ENCODE measurements at places on chromosomes 6 and 20.

- no peak for DNase-seq
Observed at GRCh38 chr6:76861403-76861802, 601.9 kb downstream of the HTR1B start.

DNA sequence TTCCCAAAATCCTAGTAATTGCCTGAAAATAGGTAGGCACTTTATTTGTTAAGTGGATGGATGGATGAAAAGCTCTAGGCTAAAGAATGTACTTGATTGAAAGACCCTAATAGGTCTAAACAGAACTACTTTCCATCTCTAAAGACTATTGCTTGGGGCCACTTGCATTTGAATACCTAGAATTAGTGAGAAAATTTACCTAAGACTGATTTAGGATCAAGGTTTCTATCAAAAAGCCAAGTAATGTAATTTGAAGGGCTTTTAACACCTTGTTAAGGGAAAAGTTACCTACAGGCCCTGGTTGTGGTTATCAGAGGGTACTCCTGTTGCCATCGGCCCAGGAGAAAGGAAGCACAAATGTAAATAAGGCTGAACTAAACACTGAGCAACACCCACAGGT lies 580.7 kb downstream of the LMBRD1 start:
- no peak for DNase-seq

DNA sequence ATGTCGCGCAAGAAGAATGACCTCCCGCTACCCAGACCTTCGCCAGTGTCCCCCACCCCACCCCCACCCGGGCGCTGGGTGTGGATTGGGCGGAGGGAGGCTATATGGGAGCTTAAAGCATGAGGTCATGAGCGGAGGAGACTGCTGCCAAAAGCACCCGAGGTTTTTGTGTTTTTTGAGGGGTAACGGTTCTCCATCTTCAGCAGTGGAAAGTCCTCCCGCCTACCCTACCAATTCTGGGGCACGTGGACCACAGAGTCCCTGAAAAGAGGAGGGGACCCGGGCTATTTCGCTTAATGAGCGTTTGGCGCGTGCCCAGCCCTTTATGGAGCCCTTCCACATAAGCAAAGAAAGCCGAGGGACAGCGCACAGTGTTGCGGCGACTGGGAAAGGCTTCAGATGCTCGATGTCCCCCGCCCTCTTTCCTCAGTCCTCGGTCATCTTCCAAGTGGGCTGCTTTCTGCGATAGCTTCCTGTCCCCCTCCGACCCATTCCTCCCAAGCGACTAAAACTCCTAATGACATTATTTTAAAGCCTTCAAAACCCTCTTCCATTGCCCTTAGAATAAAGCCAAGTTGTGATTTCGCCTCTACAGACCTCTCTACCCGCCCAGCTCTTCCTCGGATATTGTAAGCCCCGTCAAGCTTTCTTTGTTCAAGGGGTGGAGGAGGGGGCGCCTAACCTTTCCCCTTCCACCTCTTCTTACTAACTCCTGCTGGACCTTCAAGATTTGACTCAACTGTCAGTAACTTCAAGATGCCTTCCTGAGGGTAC lies 2.1 kb upstream of the TRERF1 start:
- DNase-seq, result peak; percentile 83

- no peak for DNase-seq
Observed at GRCh38 chr6:104714796-104715195, 144.9 kb downstream of the HACE1 start.

GRCh38 chr6:148348778-148349177 lies 6.1 kb downstream of the SASH1 start:
- no peak for DNase-seq

GRCh38 chr6:131838051-131838450 lies 30.2 kb downstream of the ENPP1 start:
- no peak for DNase-seq

GRCh38 chr20:51659491-51660050 lies 108.6 kb downstream of the ATP9A start:
- DNase-seq, result no peak

DNA sequence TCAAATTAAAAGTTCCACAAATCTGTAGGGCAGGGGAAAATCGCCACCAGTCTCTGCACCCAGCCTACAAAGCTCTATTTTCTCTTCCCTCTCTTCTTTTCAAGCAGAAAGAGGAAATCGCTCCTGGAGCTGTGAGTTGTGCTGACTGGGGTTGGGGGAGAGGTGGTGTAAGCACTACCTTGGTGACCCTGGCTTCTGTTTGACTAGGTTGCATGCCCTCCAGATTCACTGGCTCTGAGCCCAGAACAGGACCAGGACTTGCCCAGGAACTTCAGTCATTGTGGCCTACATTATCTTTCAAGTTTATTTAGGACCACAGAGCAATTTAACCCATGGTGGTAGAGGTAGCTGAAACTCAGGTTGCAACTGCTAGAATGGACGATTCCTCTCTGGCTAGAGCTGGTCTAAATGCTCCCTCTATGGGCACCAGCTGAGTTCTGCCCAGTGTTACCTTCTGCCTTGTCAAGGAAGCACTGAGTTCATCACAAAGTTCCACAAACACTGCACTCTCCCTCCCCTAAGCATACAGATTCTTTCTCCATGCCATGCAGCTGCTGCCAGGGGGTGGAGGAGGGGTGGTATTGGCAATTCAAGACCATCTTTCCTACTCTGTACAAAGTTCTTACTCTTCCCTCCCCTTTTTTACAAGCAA lies 122.0 kb upstream of the BMP5 start:
- no peak for DNase-seq

DNA sequence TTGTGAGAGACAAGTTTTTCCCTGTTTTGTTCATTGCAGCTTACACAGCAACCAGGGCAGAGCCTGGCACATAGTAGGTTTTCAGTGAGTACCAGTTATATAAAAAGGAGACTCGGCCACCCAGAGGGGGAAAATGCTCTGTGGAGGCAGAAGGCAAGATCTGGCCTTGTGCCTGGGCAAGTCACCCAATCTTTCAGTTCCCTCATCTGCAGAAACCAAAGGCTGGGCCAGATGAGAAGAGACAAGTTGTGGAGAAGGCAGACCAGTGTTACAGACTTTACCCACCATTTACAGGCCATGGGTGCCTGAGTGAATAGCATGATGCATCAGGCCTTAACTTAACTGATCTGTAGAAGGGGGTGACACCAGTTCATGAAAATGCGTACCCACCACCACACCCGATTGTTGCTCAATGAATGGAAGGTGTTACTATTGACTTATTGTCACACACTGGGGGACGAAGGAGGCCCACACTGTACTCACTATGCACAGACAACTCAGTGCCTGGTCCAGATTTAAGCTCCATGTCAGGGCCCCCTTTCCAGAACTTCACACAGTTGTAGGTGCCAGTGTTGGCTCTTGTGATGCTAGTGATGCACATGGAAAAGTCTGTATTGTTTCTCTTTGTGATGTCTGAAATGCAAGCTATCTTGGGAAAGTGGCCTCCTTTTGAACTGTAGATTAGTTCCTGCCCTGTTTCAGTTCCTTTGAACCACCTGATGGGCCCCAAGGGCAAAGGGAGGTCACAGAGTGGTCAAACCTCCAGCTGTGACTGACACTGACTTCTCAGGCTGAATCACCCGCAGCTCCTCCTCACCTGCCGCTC lies 64.3 kb upstream of the SIRPG start:
- no peak for DNase-seq

GRCh38 chr6:39389484-39389767 lies 66.9 kb upstream of the KCNK16 start:
- DNase-seq, result no peak

DNA sequence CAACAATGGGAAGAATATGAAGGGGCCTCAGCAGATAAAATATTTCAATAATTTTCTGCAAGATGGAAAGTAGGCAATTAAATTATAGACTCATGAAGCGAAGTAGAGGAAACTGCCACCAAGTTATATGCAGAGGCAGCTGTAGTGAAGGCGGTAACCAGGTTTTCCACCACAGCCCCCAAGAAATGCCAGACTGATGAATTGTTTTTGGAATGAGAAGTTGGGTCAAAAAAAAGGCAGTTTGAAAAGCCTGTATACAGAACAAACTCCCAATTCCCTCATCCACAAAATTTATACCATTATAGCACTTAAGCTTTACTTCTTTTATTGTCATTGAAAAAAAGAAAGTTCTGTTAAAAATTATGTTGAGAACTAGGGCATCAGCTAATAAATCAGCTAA lies 45.3 kb downstream of the ELOVL4 start:
- DNase-seq, result no peak

GRCh38 chr6:117307655-117308054 lies 42.3 kb downstream of the VGLL2 start:
- no peak for DNase-seq

- DNase-seq, result no peak
Observed at GRCh38 chr6:110485491-110485890, 9.1 kb upstream of the SLC22A16 start.

DNA sequence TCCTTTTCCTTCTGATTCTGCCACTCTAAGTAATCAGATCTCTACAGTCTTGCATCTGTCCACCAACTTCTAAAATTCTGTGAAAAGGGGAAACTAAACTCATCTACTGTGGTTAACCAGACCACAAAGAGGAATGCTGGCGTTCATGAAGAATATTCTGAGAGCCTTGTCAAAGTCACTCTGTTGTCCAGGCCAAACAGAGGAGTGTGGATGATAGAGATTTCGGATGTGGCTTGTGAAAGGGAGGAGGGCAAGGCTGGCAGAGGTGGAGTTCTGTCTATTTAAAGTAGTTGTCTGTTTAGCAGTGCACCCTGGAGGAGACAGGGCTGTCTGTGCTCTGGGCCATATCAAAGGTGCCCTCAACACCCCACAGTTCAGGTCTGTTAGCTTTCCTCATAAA lies 33.9 kb downstream of the CCN2 start:
- DNase-seq, result no peak

GRCh38 chr6:154578004-154578559 lies 67.6 kb upstream of the CNKSR3 start:
- no peak for DNase-seq

DNA sequence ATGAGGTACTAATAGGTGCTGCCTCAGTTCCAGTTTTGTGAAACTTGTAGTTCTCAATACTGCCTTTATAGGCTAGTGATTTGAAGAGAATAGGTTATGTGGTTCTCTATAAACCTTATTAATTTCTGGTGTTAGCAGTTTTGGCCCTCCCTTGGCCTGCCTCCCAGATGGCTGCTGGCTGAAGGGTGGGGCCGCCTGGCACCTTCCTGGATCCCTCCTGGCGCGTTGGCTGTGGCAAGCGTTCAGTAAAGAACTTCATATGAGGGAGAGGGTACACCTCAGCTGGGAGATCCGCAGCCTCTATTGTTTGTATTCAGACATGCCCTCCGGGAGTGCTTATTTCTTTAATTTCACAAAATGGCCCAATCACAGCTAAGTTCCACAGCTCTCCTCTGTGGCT lies 51.9 kb downstream of the FAM120B start:
- no peak for DNase-seq

DNA sequence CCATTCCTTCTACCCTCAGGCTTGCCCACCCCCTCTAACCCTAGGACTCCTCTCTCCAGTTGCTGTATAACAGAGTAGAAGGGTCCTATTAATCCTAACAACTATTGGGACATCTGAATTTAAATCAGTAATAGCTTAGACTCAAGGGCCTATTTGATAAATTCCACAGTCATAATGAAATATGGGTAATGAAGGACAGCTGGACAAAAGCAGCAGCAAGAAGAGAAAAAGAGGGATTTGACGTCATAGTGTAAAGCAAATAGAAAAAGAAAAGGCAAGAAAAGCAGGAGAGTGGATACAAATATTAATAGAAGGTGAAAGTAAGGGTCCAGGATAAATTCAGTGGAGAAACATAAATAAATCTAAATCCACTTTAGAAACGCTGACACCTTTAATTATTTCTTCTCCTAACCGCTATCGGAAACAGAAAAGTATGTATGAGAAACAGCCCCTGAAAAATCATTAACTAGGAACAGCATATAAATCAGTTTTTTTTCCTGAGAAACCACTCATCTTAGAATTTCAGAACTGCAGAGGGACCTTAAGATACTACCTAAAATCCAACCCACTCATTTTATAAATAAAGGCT lies 12.8 kb downstream of the FKBP5 start:
- no peak for DNase-seq

- DNase-seq, result no peak
Observed at GRCh38 chr20:17844133-17844429, 124.5 kb downstream of the SNX5 start.

- DNase-seq, result no peak
Observed at GRCh38 chr6:37432590-37432915, 468 bp upstream of the CMTR1 start.

- DNase-seq, result no peak
Observed at GRCh38 chr6:134152767-134153485, 100.5 kb upstream of the SLC2A12 start.

- DNase-seq, result no peak
Observed at GRCh38 chr20:13264907-13265306, 43.8 kb downstream of the ISM1 start.

GRCh38 chr20:8909596-8909995 lies 159.3 kb upstream of the PLCB4 start:
- no peak for DNase-seq

GRCh38 chr6:166567813-166568212 lies 18.7 kb downstream of the RAMACL start:
- no peak for DNase-seq

DNA sequence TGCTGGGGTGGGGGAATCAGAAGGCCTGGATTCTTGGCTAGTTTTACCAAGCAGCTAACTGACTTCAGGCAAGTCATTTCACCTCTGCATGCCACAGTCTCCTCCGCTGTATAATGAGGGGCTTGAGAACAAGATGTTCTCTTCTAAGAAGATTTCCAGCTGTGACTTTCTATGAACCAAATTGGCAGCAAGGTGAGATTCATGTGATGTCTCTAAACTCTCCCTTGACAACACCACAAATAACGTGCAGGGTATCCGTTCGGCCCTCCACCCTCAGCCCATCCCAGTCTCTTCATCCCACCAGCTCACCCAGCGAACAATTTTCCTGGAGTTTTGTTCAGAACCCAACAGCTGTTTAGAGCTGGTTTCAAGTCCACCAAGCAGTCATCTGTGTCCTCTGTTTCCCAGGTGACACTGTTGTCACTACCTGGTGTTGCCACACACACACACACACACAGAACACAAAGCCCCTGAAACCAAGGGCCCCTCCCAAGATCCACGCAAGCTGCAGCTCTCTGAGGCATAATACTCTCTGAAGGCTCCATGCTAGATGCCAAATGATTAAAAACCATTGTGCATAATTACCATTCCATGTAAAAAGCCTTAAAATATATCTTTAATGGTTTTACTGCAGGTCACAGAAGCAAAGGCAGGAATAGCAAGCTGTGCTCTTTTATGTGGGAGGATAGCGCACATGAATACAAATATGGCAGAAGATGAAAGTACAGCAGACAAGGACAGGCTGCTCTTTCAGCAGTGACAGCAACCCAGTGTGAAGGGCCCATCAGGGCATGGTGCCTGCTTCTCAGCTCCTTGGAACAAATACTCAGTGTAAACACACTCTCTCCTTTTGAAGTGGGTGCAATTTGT lies 48.2 kb downstream of the ARHGAP18 start:
- no peak for DNase-seq

DNA sequence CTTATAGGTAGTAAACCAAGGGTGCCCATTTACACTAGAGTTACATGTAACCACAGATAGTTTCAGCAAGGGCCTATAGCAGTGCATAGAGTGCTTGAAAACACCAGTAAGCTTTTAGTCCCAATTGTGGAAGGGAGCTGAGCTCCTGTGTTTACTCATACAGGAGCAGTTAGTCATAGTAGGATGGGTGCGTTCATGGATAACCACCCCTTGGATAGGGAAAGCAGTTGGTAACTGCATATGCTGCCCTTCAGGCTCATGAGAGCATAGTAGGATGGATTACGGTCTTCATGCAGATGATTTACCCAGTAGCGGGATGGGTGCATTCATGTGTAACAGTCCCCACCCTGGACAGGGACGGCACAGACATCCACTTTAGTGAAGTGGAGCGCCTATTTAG lies 45.1 kb downstream of the OR2B6 start:
- DNase-seq, result no peak

- DNase-seq, result no peak
Observed at GRCh38 chr20:56433880-56434255, 21.8 kb downstream of the CASS4 start.

- no peak for DNase-seq
Observed at GRCh38 chr6:17845598-17845997, 138.9 kb upstream of the NUP153 start.

All from retina (tissue), 1 donor.